ENCODE measurements at places on chromosomes 5 and 9. TPM values are rescaled to one million over a fixed set of nuclear protein-coding genes. Genes with fewer than 3 reads are reported as not detected.

GRCh38 chr9:120358877-120359276 is 221.1 kb downstream of the CDK5RAP2 start:
- no peak for DNase-seq

DNA sequence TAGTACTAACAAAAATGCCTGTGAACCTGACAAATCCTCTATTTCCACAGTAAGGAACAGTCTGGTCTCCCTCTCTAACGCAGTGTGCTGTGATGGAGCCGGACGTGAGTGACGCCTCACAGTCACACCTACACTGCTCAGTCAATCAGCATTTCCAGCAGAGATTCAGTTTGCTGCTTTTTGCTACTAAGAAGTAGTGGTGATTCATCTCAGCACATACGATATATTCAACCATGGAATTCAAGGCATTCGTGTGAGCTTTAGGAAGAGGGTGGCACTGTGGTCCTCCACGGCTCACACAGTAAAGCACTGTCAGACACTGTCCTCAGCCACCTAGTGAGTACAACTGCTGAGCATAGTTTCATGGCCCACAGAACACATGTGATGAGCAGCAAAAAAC is 70.9 kb downstream of the SETX start:
- DNase-seq = no peak

DNA sequence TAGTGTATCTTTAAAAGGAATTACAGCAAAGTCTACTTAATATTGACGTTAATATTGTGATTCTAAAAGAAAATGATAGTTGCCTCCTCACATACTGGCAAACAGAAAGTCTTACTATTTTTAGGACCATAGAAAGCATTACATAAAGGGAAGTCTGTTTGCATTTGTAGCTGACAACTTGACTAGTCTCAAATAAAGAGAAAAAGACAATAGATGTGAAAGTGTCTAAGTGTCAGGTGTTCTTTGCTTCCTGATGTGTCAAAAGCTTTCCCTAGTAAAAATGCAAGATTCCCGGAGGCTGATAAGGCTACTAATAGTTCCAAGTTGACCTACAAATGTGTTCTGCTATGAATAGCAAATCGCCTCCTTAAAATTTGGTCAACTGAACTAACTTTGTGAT is 259.7 kb downstream of the CDH10 start:
- DNase-seq = no peak

GRCh38 chr5:133124891-133125290 is 73.1 kb downstream of the HSPA4 start:
- no peak for DNase-seq

GRCh38 chr5:72248410-72248981 is 71.5 kb downstream of the MRPS27 start:
- DNase-seq = peak; percentile 84

GRCh38 chr9:36007316-36007708 is 29.4 kb upstream of the RECK start:
- DNase-seq = no peak

DNA sequence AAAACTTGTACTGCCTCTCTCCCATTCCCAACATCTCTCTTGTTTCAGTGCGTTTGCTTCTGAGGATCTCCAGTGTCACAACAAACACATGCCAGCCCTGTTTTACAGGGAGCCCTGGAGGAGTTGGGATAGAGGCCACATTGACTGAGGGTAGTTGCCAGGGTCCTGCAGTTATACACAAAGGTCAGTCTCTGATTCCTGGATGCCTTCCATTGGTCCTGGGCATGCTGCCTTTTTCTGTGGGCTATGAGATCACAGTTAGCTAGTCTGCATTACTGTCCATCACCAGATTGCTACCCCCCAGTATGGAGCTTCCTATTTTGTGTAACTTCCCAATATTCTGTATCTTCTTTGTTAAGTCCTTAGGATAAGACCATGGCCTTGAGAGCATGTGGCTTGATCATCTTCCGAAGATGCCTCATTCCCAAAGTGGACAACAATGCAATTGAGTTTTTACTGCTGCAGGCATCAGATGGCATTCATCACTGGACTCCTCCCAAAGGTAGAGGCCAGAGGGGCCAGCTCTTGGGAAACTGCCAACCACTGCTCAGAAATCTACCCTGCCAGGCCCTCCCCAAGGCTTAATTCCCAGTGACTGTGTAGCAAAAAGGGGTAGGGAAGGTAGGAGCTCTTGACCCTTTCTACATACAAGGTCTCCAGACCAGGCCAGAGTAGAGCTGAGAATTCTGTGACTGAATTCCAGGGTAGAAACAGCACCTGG is 9.5 kb downstream of the NUDT2 start:
- no peak for DNase-seq

The IL5 gene
- not detected for total RNA-seq

All from A673 (cell line).